ENCODE measurements at places on chromosomes 3 and 15. TPM values are rescaled to one million over a fixed set of nuclear protein-coding genes. Genes with fewer than 3 reads are reported as not detected.

Gene CADPS
- total RNA-seq: not detected

Gene FGD5
- not detected for total RNA-seq

Gene NANOGP8
- 0.25 TPM for total RNA-seq

Gene SUCNR1
- not detected for total RNA-seq

GRCh38 chr3:102036017-102036416 is 186.7 kb downstream of the NFKBIZ start:
- no peaks in the 10 kb centered on the region for H3K36me3 ChIP-seq
- H3K4me1 ChIP-seq: no peaks in the 10 kb centered on the region
- DNase-seq: no peak
- no peak overlapping the region for H3K4me3 ChIP-seq

- no peak overlapping the region for H3K4me3 ChIP-seq
- no peaks in the 10 kb centered on the region for H3K36me3 ChIP-seq
- H3K4me1 ChIP-seq: no peaks in the 10 kb centered on the region
- no peak overlapping the region for H3K27ac ChIP-seq
- no peaks in the 10 kb centered on the region for H3K27me3 ChIP-seq
- no peak for DNase-seq
These were observed 496.5 kb upstream of the TBL1XR1 start for GRCh38 chr3:177693616-177694264.

GRCh38 chr15:80925597-80926059 is 64.0 kb downstream of the MESD start:
- H3K4me1 ChIP-seq: no peaks in the 10 kb centered on the region
- DNase-seq: no peak
- peaks cover 83% of the 10 kb centered on the region for H3K36me3 ChIP-seq
- no peak overlapping the region for H3K27ac ChIP-seq
- no peak overlapping the region for H3K4me3 ChIP-seq

- H3K4me3 ChIP-seq: no peak overlapping the region
- no peaks in the 10 kb centered on the region for H3K4me1 ChIP-seq
- no peaks in the 10 kb centered on the region for H3K27me3 ChIP-seq
These were observed 169.9 kb upstream of the TSC22D2 start for GRCh38 chr3:150238048-150238802.

GRCh38 chr15:58438956-58439355 is 7.2 kb downstream of the LIPC start:
- no peaks in the 10 kb centered on the region for H3K36me3 ChIP-seq
- H3K27me3 ChIP-seq: no peaks in the 10 kb centered on the region
- H3K4me1 ChIP-seq: peaks cover 75% of the 10 kb centered on the region
- no peak overlapping the region for H3K27ac ChIP-seq

- H3K4me1 ChIP-seq: peaks cover 81% of the 10 kb centered on the region
- H3K27ac ChIP-seq: peak overlapping the region; percentile 99
- H3K4me3 ChIP-seq: no peak overlapping the region
- DNase-seq: no peak
- H3K27me3 ChIP-seq: no peaks in the 10 kb centered on the region
These were observed 4.8 kb upstream of the PLXNB1 start for GRCh38 chr3:48434591-48435222.

DNA sequence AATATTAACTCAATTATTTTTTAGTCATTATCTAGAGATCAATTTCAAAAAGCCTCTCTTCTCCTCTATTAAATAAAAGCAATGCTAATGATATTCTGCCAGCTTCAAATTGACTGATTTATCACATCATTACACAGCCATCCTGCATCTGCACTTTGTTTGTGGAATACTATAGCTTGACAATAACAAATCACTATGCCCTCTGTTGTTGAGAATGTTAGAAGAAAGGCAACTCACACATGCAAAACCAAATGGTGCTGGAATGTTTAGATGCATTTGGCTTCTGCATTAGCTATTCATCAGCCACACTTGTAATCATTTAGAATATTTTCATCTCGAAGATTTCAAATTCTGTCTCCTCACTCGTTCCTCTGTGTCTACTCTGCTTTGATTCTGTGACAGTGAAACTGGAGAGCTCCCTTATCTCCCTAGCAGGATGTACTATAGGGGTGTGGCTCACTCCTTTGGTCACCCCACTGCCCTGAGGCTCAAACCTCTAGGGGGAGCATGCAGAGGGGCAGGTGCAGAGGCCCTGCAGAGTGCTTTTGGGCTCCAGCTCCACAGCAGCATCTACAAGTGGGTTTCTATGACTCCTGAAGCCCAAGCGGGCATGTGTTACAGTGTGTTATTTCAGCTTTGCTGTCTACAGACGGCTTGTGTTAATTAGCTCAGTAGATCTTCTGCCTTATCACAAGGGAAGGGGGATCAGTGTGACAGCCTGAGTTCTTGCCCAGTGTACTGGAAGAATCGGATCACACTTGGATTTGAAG is 454.1 kb upstream of the BCHE start:
- H3K27ac ChIP-seq: no peak overlapping the region
- no peak for DNase-seq
- no peaks in the 10 kb centered on the region for H3K4me1 ChIP-seq
- no peaks in the 10 kb centered on the region for H3K27me3 ChIP-seq
- no peak overlapping the region for H3K4me3 ChIP-seq

GRCh38 chr3:171192176-171192854 is 165.8 kb upstream of the SLC2A2 start:
- no peak overlapping the region for H3K27ac ChIP-seq
- no peaks in the 10 kb centered on the region for H3K36me3 ChIP-seq
- H3K4me3 ChIP-seq: no peak overlapping the region
- H3K27me3 ChIP-seq: no peaks in the 10 kb centered on the region
